Stimulated activated CD8-positive, alpha-beta memory T cell treated with anti-CD3 and anti-CD28 coated beads, Interleukin-2, amount 100 ng/mL, for 48 hours (primary cell): ENCODE measurements at places on chromosomes 6 and 20.

GRCh38 chr20:63317601-63318291 lies 24.8 kb downstream of the COL20A1 start:
- DNase-seq = no peak

GRCh38 chr20:63935447-63935846 lies 20.8 kb downstream of the UCKL1 start:
- no peak for DNase-seq

DNA sequence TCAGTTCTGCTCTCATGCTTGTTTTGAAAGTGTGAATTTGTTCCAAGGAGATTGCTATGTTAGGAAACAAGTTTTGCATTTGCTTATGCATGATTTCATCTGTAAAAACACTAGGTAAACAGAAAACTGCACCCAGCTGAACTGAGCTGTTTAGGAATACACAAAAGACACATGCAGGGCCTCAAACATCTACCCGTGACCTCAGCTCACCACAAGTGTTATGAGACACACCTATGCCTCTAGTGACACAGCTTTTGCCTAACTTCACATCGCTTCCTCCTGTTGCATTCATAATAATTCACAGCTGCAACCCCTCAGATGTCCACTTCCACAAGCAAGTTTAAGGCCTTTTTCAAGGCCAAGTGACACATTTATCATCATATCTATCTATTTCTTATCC lies 98.0 kb upstream of the SLC24A3 start:
- no peak for DNase-seq

DNA sequence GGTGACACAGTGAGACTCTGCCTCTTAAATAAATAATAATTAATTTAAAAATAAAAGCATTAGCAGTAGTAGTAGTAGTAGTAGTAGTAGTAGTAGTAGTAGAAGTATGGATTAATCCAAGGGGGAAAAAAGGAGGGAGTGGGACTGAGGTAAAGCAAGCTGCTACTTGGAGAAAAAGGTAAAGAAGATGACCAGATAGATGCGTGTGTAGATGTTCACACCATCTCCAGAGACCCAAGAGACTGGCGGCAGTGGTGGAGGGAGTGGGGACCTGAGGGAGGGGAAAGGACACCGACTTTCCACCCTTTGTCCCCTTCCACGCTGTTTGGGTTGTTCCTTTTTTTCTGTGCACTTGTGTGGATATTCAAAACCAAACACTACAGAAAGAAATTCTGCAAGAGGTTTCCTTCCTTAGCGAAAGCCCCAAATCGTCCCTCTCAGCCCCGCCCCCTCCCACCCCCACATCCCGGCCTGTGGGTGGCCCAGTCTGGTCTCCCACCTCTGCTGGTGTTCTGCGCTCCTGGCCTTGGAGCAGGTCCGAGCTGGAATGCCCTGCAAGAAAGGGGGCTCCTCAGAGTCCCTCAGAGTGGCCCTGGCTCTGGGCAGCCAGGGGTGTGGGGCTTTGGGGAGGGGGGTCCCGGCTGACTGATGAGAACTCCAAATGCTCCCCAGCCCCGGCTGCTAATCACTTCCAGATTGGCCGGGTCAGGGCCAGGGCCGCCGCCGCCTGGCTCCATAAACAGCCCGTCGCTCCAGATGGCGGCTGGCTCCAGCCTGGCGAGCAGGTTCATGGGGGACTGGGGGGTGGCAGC lies 60.2 kb downstream of the UBE2V1 start:
- no peak for DNase-seq

- DNase-seq = no peak
These were observed 61.7 kb downstream of the RIOK1 start for GRCh38 chr6:7451326-7451725.

GRCh38 chr20:64130876-64131275 lies 23.5 kb upstream of the NPBWR2 start:
- no peak for DNase-seq

DNA sequence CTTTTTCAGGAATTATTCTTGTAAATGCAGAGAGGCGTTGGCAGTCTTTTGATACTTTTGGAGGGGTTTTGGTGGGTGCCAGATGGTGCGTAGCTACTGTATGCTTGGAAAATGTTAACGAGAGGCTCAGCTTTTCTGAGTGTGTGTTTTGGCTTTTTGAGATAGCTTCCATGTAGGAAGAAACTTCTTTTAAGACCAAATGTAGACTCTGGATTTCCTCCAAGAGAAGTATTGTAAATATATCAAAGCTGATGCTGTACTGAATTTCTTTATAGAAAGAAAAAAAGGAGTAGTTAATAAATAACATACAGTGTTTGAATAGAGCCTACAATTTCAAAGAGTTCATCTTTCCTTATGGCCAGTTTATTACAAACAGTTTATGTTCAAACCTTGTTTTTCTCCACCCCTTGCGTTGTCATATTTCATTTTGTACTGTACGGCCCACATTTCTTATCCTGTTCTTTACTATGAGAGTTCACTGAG lies 16.7 kb downstream of the TIAM2 start:
- no peak for DNase-seq

DNA sequence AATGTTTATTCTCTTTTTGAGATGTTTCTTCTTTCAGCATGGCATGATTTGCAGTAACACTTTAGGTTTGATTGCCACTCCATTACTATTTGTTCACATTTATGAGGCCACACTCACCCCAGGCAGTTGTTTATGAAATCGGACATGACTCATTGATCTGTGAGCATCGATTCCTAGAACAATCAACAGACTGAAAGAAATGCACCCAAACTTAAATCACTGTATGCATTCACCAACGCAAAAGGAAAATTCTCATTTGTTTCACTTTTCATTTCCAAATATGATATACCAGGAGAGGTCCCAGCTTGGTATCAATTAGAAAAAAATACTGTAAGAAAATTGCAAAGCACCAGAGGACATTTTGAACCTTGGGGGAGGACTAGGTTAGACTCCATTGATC lies 5.4 kb upstream of the GJA10 start:
- DNase-seq = no peak

DNA sequence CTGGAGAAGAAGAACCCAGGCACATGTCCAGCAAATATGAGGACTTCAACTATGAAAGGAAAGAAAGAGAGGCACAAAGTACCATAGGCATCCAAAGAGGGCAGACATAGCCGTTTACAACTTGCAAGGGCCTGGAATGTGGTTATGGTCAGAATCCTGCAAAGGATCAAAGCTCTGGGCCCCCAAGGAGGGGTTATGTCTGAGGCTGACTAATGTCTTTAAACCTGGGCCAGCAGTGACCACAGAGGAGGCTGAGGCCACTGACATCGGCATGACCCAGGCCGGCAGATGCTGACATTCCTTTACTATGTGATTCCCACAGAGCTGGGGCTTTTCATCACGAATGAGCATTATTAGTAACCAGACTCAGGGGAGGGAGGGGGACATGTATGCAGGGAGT lies 861.1 kb downstream of the DHX35 start:
- no peak for DNase-seq

DNA sequence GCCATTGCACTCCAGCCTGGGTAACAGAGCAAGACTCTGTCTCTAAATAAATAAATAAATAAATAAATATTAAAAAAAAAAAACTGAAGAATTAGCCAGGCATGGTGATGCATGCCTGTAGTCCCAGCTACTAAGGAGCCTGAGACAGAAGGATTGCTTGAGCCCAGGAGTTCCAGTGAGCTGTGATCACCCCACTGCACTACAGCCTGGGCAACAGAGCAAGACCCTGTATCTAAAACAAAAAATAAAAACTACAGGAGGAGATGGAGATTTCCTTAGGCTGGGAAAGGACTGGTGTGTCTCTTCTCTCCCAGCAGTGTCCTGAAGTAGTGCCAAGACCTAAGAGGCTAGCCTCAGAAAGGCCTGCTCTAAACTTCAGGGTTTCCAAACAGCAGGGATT lies 8.1 kb upstream of the GTF3C6 start:
- no peak for DNase-seq

DNA sequence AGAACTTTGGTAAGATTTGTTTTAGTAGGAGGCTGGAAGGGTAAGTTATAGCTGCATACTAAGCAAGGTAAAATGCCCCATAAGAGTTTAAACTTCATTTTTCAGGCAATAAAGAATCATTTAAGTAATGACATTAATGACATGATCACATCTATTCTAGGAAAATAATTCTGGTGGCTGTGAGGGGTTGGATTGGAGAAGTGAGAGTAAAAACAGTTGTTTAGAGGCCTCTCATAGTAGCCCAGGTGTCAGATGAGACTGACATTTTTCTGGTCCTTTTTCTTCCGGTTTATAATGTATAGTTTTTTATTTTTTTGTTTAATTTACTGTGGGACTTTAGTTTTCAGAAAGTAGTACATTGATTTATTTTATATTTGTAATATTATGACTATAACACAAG lies 40.8 kb downstream of the ITCH start:
- DNase-seq = no peak

DNA sequence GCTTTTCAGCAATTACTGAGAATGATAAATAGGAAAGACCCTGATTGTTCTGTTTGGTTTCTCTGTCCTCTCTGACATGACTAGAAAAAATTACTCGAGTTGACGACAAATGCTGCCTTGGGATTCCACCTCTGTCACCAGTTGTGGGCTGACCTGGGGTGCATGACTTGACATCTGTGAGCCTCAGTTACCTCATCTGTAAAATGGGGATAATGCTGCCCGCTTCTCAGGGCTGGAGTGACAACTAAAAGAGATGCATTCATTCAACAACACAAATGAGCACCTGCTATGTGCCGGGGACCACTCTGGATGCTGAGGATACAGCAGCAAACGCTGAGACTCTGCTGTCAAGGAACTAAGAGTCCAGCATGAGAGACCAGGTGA lies 94.8 kb downstream of the NFATC2 start:
- no peak for DNase-seq

- no peak for DNase-seq
These were observed 202.5 kb upstream of the SGK1 start for GRCh38 chr6:134520181-134521115.

DNA sequence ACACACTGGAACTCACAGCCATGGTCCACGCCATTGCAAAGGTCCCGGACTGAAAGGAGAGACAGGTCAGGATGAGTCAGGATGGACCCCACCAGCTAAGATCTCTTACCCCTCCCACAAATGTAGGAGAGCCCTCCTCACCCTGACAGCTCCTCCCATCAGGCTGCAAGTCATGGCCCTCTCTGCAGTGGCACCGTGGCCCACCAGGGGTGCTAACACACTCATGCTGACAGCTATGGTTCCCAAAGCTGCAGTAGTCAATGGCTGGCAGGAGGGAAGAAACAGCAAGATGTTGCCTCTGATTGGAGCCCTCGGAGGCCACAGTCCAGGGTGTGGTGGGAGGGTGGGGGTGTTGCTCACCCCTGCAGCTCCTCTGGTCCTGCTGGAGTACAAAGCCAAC lies 5.7 kb upstream of the RBPJL start:
- peak; percentile 50 for DNase-seq

- no peak for DNase-seq
These were observed 433.7 kb upstream of the MANEA start for GRCh38 chr6:95143408-95144180.

GRCh38 chr20:63189846-63190559 lies 25.9 kb downstream of the YTHDF1 start:
- no peak for DNase-seq

DNA sequence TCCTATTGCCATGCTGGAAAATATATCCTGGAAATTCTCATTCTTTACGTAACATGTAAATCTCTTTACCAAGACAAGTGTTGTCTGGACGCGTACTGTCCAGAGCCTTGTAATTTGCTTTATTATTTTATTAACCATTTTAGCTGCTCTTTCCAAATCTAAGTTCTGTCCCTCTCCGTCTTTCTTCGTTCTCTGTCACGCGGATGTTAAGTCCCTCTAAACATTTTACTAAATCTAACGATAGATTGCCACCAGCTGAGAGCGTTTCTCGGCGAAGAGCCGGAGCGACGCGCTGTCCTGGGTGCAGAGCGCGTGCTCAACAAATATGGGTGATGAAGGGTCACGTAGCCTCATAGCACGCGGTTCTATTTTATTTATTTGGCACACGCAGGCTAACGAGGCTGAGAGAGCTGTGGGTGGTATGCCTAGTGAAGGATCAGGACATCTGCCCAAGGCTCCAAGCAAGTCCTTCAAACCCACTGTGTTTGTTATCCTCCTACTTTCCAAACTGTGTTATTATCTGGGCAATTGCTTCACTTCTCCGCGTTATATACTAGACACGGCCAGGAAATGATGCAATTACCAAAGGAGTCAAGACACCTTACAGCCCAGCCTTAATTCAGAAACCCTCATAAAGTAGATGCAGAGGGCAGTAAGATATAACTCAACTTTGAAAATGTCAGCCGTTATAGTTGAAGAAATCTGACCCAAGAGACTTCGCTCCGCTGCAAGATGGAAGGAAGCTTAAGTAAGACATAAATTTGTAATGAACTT lies 10.0 kb upstream of the NCOA7 start:
- DNase-seq = peak; percentile 16

DNA sequence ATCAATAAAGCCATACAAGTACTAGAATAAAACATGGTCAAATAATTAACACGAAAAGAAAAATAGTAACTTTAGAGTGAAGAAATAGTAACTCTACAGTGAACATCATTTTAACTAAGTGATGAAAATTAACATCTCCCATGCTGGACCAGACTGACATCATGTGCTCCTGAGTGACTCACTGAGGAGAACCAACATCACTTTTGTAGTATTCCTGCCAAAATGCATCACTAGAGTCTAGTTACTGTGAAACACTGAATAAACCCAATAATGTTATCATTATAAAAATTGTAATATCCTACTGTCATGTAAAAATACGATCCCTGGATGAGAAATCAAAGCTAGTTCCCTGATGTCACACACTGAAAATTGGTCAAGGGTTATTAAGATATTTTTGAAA lies 361.3 kb downstream of the CD109 start:
- DNase-seq = no peak

DNA sequence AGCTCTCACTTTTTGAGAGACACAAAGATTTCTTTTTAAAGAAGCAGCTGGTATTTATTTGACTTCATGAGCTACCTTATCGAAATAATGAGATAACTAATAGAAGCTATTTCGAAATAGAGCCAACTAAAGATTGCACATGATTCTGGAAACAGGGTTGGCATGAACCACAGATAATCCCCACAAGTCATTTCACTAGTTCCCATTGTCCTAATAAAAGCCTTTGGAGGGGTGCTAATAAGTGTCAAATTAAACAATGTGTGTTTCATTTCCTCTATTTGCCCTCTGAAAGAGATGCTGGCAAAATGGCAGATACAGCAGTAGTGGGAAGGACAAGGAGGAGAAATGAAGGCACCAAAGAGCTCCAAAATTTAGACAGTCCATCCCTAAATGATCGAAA lies 78.6 kb upstream of the RIPOR2 start:
- no peak for DNase-seq

- no peak for DNase-seq
These were observed 20.3 kb downstream of the CCDC170 start for GRCh38 chr6:151514000-151514730.

GRCh38 chr6:151209071-151209831 lies 30.5 kb upstream of the AKAP12 start:
- no peak for DNase-seq

- no peak for DNase-seq
These were observed 21.5 kb downstream of the OLIG3 start for GRCh38 chr6:137472641-137473137.

DNA sequence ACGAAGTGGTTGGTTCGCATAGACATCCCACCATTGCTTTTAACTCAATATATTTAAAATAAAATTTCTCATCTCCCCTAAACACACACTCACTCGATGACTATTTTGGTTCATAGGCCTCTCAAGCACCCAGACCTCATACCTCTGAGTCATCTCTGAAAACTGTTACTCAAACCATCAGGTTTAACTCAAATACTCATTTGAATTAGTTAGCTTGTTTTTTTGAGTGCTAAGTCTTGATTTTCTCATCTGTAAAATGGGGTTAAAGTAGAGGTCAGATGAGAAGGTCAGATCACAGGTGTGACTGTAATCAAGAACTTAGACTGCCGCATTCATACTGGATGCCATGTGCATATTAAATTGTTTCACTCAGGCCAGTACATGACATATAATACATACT lies 243.9 kb upstream of the TENT5A start:
- DNase-seq = no peak
